ENCODE measurements at places on chromosomes 5 and 9. TPM values are rescaled to one million over a fixed set of nuclear protein-coding genes. Genes with fewer than 3 reads are reported as not detected.

GRCh38 chr5:165349735-165350134, 1844.3 kb downstream of the MAT2B start:
- DNase-seq = no peak

DNA sequence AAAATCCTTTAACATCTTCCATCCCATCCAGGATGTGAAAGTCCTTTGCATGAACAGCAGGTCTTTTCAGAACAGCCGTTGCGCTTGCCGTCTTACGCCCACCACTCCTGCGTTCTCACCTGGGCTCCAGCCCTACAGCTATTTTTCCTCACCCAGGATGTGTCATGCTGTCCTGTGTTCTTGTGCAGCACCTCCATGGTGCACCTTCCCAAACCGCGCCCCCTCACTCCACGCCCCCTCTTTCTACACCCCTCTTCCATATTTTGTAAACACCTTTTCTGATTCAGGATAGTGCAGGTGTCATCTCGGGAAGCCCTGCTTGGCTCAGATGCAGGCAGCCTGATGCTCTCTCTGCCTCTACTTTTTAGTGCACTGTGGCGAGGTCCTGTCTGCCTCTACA, 18.4 kb downstream of the CAMK4 start:
- no peak for DNase-seq

DNA sequence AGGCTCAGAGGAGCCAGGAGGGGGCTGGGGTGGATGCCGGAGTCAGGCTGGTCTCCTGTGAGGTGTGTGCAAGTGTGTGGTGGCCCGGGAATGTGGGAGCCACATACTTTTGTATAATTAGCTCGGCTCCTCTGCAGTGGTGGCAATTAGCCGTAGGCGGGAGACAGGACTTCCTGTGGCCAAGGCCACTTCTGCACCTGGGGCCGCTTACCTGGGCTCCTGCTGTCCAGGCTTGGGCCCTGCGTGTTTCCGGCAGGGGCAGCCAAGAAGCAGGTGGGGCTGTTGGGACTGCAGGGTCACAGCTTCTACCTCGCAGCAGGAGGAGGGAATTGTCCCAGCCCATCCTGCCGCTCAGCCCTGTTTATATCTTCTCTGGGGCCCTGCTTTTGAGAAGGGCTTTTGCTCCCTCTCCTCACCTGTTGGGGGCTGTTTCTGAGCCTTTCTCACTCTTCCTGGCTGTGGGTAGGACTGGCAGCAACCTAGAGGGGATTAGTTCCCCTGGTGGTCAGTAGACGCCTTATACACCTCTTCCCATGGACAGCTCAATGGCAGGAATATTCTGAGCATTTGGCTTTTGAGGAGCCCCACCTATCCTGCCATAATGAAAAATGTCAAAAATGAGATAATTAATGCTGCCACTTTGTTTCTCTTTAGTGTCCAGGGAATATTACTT, 145.4 kb upstream of the PITX1 start:
- no peak for DNase-seq

STOM gene
- total RNA-seq = 196 TPM

GRCh38 chr9:124210697-124211096, 47.1 kb upstream of the NEK6 start:
- no peak for DNase-seq

- DNase-seq = no peak
These were observed 284.5 kb upstream of the NUDT12 start for GRCh38 chr5:103847060-103847459.

- no peak for DNase-seq
These were observed 23.0 kb downstream of the EPB41L4B start for GRCh38 chr9:109297899-109298298.

DNA sequence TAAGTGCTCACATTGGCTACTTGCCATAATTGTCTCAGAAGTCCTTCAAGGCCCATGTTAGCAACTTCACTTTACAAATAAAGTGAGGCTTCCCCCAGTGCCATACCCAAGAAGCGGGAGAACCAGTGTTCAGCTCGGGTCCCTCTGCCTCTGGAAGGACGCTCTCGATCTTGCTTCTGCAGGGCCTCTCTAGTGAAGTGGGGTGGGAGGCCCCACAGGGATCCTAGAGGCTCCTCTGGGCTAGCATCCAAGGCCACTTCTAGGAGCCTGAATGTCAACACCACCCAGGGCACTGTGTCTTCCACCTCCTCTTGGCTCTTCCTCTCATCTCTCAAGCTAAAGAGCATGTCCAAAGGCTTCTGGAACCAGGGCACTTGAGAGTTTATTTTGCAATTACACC, 282.5 kb downstream of the GADD45G start:
- DNase-seq = no peak

DNA sequence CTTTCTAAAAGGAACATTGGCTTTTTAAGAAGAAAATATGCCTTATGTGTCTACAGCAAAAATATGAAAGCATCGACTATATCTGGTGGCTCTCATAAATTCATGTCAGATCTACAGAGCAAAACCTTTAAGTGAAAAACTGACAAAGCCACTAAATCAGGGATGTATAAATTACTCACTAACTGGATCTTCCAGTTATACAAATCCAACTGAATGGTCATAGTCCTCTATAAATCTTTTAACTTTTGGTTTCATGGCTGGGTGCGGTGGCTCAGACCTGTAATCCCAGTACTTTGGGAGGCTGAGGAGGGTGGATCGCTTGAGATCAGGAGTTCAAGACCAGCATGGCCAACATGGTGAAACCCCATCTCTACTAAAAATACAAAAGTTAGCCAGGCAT, 29.2 kb upstream of the GZMA start:
- no peak for DNase-seq

GRCh38 chr5:28344836-28345433, 1306.5 kb upstream of the CDH9 start:
- DNase-seq = no peak

GRCh38 chr5:119435436-119436132, 16.7 kb upstream of the HSD17B4 start:
- DNase-seq = no peak

TERT gene
- total RNA-seq = 0.07 TPM

DNA sequence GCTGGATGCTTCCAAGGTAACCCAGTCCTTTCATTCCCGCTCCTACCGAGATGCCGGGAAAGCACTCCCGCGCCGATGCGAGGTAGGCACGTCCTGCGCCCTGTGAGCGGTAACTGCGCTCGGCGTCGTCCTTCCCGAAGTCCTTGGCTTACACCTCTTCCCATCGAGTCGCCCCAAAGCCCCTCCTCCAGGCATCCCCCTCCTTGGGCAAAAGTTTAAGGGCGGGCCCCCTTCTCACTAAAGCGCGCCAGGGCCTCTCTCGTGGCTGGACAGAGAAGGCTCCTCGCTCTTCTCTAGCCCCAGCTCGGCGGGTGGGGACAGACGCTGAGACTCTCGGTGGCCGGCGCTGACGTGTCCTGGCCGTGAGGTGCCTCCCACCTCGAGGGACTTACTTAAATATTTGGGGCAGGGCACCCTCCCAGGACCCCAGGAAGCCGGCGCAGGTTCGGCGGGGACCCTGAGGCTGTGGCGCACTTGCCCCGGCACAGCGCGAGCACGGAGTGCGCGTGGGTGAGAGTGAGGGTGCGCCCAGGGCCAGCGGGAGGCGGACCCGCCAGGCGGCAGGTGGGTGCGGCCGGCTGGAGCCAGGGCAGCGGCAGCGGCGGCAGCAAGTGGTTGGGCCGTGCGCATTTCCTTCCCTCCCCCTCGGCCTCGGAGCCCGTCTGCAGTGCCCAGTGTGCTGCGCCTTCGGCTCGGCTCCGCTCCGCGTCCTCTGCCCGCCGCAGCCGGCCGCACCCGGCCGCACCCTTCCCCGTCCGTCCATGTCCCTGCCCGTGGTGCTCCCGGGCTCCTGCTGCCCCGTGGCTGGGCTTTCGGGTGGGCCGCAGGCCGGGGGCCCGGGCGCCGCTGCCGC, at the start of gene ENTREP1:
Gene ENTREP1 (plus strand): TSS at position 667 of the 853 bp plus-strand sequence. CDS start 95 bp downstream, at position 762.
- no peak for DNase-seq

C5orf46 gene
- total RNA-seq = 0.21 TPM

DNA sequence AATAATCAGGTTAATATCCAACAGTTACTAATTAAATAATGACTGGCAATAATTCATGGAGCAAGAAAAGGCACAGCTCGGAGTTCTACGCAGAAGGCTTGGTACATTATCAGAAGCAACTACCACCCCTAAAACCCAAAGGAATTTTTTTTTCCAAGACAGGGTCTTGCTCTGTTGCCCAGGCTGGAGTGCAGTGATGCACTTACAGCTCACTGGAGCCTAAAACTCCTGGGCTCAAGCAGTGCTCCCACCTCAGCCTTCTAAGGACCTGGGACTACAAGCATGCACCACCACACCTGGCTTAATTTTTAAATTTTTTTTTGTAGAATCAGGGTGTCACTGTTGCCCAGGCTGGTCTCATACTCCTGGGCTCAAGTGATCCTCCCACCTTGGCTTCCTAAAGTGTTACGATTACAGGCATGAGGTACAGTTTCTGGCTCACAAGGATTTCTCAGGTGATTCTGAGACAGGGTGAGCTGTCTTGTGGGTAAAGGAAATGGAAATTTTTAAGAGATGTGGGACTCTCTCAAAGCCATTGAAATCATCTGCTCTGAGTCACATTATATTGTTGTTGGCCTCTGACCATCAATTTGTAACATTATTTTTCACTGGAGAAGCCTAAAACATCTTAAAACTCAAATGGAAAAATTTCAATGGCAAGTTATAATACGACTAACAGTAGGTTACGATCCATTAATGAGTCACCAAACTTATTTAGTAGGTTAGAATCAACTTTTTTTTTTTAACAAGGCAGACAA, 19.7 kb upstream of the HSDL2 start:
- no peak for DNase-seq

DNA sequence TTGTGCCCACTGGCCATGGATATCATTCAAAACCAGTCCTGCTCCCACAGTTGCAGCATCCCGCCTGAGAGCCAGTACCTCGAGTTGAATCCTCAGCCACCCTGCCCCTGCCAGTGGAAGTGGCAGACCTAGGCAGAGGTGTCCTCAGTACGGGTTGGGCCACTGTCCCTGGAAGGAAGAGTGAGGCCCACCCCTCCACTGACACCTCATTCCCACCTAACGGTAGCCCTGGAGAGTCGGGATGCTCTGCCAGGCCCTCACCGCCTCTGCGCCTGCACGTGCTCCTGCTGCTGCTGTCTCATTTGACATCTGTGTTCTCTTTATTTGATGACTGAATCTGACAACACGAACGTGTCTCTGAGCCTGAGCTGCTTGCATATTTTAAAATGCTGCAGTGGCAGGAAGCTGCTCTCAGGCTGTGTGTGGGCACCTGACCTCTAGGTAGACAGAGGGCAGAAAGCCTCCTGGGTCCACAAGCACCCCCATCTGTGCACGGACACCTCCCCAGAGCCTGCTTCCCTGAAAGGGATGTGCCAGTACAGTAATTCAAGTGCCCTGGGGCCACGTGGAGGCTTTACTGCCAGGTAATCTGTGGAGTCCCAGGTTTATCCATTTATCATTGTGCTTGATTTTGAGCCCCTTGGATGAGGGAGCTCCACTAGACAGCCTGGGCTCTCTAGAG, 194.7 kb downstream of the CACNA1B start:
- DNase-seq = no peak

FYB1 gene
- not detected for total RNA-seq

DNA sequence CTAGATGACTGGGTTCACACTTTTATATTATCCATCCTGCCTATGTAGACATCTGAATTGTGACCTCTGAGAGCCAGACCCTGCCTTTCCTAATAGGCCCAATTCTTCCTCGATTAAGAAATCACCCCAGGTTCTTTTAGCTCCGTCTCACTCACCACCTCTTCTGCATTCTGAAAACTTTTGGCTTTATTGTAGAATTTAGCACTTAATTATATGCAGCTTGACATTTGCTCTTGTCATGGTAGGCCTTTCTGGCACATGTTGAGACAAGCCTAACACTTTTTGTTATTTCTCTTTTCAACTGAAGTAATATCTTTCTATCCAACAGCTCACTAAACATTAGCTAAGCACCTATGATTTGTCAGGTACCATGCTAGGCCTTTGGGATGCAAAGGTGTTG, 163.3 kb downstream of the INSYN2B start:
- DNase-seq = no peak

CCNI2 gene
- total RNA-seq = 0.04 TPM

DNA sequence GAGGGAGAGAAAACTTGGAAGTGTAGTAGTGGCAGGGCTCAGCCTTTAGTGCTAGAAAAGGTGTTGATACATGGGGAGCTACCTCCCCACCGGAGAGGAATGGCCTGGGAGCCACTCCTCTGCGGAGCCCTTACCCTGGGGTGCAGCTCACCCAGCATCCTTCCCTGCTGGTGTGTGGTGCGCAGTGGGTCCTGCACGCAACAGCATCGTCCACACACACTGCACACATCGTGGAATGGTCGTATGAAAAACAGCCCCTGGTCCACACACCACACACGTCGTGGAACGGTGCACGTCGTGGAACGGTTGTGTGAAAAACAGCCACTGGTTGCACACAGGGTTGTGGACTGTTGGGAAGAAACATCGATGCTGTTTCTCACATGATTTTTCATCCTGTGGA, 16.1 kb upstream of the AHRR start:
- no peak for DNase-seq

SHOC1 gene
- total RNA-seq = not detected

DNA sequence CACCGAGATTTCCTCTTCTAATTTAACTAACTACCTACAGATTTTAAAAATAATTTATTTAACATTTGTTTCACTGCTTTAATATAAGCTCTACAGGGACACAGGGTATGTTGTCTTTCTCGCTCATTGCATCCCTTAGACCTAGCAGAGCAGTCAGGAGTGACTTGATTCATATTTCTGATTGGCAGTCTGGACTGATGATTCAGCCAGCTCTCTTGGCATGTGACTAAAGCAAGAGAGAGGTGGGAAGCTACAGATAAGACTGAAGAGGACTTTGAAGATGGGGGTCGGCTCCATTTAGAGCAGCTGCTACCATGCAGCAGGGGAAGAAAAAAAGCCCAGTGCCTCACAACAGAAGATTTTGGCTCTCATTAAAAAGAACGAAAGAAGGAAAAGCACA, 173.4 kb upstream of the STK32A start:
- DNase-seq = no peak

FGF10 gene
- not detected for total RNA-seq

DNA sequence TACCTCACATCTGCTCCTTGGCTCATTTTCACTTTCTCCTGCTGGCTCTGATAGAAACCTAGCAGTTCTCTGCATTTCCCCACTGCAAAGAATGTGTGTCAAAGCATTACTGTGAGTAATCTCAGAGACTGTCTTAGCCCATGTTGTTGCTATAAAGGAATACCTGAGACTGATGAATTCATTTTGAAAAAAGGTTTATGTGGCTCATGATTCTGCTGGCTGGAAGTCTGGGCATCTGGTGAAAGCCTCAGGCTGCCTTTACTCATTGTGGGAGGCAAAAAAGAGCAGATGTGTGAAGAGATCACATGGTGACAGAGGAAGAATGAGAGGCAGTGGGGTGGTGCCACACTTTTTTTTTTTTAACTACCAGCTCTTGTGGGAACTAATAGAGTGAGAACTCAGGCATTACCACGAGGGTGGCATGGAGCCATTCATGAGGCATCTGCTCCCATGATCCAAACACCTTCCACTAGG, 191.6 kb upstream of the CTNND2 start:
- no peak for DNase-seq
